ENCODE measurements at places on chromosomes 7 and 10. TPM values are rescaled to one million over a fixed set of nuclear protein-coding genes. Genes with fewer than 3 reads are reported as not detected.

SCART1 gene
- total RNA-seq, result not detected

ZYX gene
- 23.2 TPM for total RNA-seq

SPDYE1 gene
- total RNA-seq, result not detected

CFTR gene
- not detected for total RNA-seq

AKR1C4 gene
- not detected for total RNA-seq

NEUROD6 gene
- total RNA-seq, result not detected

BAIAP2L1 gene
- 14.5 TPM for total RNA-seq

OPN4 gene
- 0.17 TPM for total RNA-seq

LBX1 gene
- total RNA-seq, result not detected

DLX5 gene
- total RNA-seq, result 0.10 TPM

ARMC3 gene
- 5.2 TPM for total RNA-seq

KEL gene
- total RNA-seq, result not detected

ACBD7 gene
- total RNA-seq, result 7.5 TPM

ADAM22 gene
- total RNA-seq, result 0.61 TPM

SEMA3C gene
- total RNA-seq, result 49.8 TPM

MASTL gene
- 16.2 TPM for total RNA-seq

GPER1 gene
- 2.5 TPM for total RNA-seq

PHTF2 gene
- 5.1 TPM for total RNA-seq

HOXA7 gene
- total RNA-seq, result 5.1 TPM

DGKI gene
- 1.1 TPM for total RNA-seq

GALNT17 gene
- not detected for total RNA-seq

ANXA8 gene
- 0.68 TPM for total RNA-seq

CFAP46 gene
- not detected for total RNA-seq

CALHM2 gene
- 2.9 TPM for total RNA-seq

ITGA8 gene
- total RNA-seq, result not detected

HMX3 gene
- not detected for total RNA-seq

SLC26A5 gene
- not detected for total RNA-seq

WEE2 gene
- not detected for total RNA-seq

IGFBP1 gene
- total RNA-seq, result 1.8 TPM

TMEM270 gene
- not detected for total RNA-seq

IL2RA gene
- total RNA-seq, result not detected

TWNK gene
- total RNA-seq, result 5.2 TPM

All from Caki2 (cell line).